ENCODE measurements at places on chromosomes 7 and 10. TPM values are rescaled to one million over a fixed set of nuclear protein-coding genes. Genes with fewer than 3 reads are reported as not detected.

The UNC5B gene
- 2.5 TPM for total RNA-seq

The CHRM2 gene
- total RNA-seq, result not detected

DNA sequence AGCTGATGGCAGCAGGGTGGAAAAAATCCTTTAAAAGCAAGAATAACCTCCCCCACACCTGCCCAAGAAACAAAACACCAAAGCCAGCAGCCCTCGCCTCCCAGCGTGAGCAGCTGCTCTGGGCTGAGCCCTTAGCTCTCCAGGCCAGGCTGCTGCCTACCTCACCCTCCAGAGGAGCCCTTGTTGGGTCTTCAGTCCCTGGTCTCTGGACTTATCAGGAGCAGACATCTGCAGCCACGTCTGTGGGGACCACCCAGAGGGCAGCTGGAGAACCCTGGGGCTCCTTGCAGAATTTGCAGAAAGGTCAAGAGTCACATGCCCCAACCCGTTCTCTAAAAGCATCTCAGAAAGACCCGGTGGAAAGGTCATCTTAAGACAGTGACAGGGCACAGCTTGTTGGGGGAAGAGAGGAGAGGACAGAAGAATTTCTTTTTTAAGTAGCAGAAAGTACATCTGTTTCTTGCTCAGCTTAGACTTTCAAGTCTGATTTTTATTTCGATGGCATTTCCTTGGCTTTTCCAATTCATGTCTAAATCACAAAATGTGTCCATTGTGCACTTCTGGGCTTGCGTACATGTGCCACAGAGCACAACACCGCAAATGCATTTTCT, 425.7 kb upstream of the NFE2L3 start:
- DNase-seq, result no peak
- no peaks in the 10 kb centered on the region for H3K27me3 ChIP-seq
- H3K27ac ChIP-seq, result no peak overlapping the region
- no peaks in the 10 kb centered on the region for H3K4me1 ChIP-seq
- H3K4me3 ChIP-seq, result no peak overlapping the region
- no peaks in the 10 kb centered on the region for H3K36me3 ChIP-seq

DNA sequence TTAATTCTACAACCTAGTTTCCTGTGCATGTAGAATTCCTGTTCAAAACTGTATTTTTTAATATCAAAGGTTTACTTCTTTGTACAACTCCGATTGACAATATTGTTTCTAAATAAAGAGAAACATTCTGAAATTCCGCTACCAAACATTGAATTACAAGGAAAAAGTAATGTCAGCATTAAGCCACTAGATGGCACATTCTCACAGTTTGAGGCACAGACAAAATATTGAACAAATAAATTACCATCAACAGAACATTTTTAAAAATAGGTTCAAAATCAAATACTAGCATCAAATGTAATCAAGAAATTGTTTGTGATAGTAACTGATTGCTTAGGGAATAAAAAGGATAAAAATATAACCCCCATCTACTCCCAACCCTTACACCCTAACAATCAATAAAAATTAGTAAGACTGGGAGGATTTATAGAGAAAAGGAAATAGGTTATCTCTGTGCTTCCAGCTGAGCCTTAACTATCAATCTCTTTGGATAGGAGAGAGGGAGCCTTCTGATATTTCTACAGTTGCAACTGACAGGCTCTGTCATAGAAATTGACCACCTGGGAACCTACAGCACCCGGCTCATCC, 86.6 kb upstream of the C7orf33 start:
- no peaks in the 10 kb centered on the region for H3K27me3 ChIP-seq
- no peak overlapping the region for H3K4me3 ChIP-seq
- peak; percentile 41 for DNase-seq
- no peak overlapping the region for H3K27ac ChIP-seq

GRCh38 chr7:155983176-155983815, 171.0 kb upstream of the SHH start:
- H3K27ac ChIP-seq, result no peak overlapping the region
- no peaks in the 10 kb centered on the region for H3K36me3 ChIP-seq

DNA sequence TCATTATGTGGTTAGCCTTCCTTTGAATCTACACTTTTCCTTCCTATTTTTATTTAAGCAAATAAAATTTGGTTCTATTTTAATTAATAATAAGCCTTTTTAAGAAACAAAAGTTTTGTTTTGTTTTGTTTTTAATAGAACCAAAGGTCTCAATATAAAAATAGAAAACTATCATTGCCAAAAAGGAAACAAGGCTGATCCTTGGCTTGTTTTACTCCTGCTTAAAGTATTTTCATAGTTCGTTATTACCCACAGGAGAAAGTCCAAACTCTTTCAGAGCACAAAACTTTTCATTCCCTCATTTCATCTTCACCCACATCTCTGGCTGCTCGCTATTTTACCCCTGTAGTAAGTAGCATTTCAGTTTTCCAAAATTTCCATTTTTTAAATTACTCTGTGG, 374.8 kb downstream of the SEMA3D start:
- no peak overlapping the region for H3K27ac ChIP-seq
- no peaks in the 10 kb centered on the region for H3K36me3 ChIP-seq
- H3K27me3 ChIP-seq, result no peaks in the 10 kb centered on the region
- peak; percentile 1 for DNase-seq

DNA sequence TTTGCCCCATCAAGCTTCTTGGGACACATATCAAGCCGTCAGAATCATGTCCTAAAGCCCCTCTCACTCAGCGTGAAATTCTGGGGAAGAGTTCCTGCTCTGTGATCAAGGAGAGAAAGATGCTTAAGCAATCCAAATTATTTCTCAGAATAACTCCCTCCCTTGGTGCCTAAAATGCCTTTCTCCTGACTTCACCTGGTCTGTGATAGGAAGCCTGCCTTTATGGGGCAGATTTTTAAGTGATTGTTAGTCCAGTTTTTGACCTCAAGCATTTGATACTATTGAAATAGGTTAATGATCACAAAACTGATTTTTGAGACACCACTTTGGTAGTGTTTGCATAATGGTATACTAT, 76.4 kb upstream of the MAGI2 start:
- no peak overlapping the region for H3K27ac ChIP-seq
- H3K4me1 ChIP-seq, result no peaks in the 10 kb centered on the region
- H3K27me3 ChIP-seq, result no peaks in the 10 kb centered on the region
- no peak overlapping the region for H3K4me3 ChIP-seq
- H3K36me3 ChIP-seq, result no peaks in the 10 kb centered on the region
- no peak for DNase-seq

DNA sequence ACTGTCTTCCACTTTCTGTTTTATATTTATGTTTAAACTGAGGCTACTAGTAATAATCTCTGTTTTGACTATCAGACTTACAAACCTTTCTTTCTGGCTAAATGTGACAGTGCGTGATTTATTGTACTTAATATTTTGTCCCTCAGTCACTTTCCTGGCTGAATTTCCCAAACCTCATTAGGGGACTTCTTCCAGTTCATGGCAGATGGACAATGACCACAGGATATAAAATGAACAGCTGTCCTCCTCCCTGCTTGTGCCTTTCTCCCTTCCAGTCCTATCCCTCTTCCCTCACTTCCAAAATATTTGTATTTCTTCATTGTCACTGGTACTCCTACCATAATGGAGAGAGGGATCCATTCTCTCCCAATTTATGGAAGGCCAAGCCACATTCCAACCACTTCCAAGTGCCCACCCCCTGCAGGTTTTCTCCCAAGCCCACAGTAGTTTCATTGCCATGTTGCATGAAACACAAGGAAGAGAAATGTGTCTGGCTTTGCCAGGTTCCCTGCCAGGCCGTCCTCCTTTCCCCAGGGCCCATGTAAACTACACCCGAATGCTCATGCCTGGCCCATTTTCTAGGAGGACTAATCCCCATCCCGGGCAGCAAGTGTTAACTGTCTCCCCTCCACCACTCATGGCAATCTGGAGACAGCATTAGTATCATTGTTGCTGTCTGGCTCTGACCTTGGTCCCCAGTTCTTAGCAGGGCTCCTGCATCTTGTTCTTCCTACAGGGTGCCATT, 269.5 kb upstream of the SLC26A5 start:
- no peak for DNase-seq
- H3K4me3 ChIP-seq, result no peak overlapping the region
- H3K36me3 ChIP-seq, result no peaks in the 10 kb centered on the region
- peaks cover 31% of the 10 kb centered on the region for H3K4me1 ChIP-seq

GRCh38 chr10:119761106-119761505, 35.3 kb downstream of the INPP5F start:
- H3K4me1 ChIP-seq, result peaks cover 14% of the 10 kb centered on the region
- no peak overlapping the region for H3K27ac ChIP-seq
- DNase-seq, result peak; percentile 64
- H3K4me3 ChIP-seq, result no peak overlapping the region
- no peaks in the 10 kb centered on the region for H3K36me3 ChIP-seq

GRCh38 chr7:45977256-45977780, 56.2 kb upstream of the IGFBP3 start:
- H3K27me3 ChIP-seq, result no peaks in the 10 kb centered on the region
- no peak overlapping the region for H3K4me3 ChIP-seq
- no peaks in the 10 kb centered on the region for H3K36me3 ChIP-seq
- H3K4me1 ChIP-seq, result peaks cover 12% of the 10 kb centered on the region
- DNase-seq, result no peak

GRCh38 chr7:51012569-51013217, 230.0 kb upstream of the GRB10 start:
- no peaks in the 10 kb centered on the region for H3K4me1 ChIP-seq
- no peaks in the 10 kb centered on the region for H3K36me3 ChIP-seq
- H3K4me3 ChIP-seq, result no peak overlapping the region
- no peak overlapping the region for H3K27ac ChIP-seq
- no peaks in the 10 kb centered on the region for H3K27me3 ChIP-seq
- DNase-seq, result no peak

- H3K27ac ChIP-seq, result no peak overlapping the region
- no peak for DNase-seq
- no peaks in the 10 kb centered on the region for H3K27me3 ChIP-seq
Observed at GRCh38 chr10:131061216-131061615, 250.3 kb downstream of the TCERG1L start.

- H3K27ac ChIP-seq, result no peak overlapping the region
- H3K4me1 ChIP-seq, result no peaks in the 10 kb centered on the region
- H3K27me3 ChIP-seq, result no peaks in the 10 kb centered on the region
- H3K36me3 ChIP-seq, result no peaks in the 10 kb centered on the region
- DNase-seq, result no peak
Observed at GRCh38 chr10:7054915-7055314, 355.9 kb downstream of the SFMBT2 start.

GRCh38 chr10:3720228-3721019, 64.6 kb downstream of the KLF6 start:
- H3K27ac ChIP-seq, result no peak overlapping the region
- H3K4me3 ChIP-seq, result no peak overlapping the region
- no peaks in the 10 kb centered on the region for H3K4me1 ChIP-seq
- peak; percentile 14 for DNase-seq

DNA sequence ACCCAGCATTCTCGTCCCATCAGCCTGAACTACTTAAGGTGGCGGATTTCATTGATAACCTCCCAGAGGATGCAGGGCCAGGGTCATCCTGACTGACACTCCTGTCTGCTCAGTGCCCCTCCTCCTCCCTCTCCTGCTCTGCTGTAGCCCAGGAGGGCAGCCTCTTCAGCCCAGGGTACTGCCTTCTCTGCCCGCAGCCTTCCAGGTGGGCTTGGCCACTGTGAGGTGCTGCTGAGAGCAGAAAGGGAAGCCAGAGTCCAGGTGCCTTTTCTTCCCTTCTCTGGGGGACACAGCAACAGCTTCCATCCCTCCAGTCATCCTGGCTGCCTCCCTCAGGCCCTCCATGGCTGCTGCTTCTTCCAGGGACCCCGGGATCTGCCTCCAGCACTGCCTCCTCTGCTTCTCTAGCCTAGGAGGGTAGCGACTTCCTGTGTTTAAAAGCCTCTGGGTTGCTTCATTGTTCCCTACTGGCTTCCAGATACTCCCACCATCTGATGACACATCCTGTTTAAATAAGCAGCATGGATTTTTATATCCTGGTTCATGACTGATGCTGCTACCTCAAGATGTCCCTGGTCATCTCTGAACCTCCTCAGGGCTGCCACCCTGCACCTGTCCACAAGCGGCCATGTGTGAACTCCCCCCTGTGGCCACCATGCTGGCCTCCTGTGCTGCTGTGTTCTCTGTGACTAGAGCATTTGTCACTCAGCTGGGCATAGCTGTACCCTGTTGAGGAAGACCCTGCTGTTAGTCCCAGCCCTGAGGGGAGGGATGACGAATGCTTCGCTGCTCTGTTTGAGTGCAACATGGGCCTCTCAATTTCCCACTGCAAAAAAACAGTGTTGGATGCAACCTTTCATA, 55.8 kb downstream of the AKR1C4 start:
- no peaks in the 10 kb centered on the region for H3K27me3 ChIP-seq
- no peak overlapping the region for H3K27ac ChIP-seq
- DNase-seq, result no peak
- H3K4me3 ChIP-seq, result no peak overlapping the region
- no peaks in the 10 kb centered on the region for H3K36me3 ChIP-seq

- H3K4me3 ChIP-seq, result no peak overlapping the region
- no peak overlapping the region for H3K27ac ChIP-seq
- H3K27me3 ChIP-seq, result no peaks in the 10 kb centered on the region
- no peak for DNase-seq
- H3K36me3 ChIP-seq, result peaks cover 7% of the 10 kb centered on the region
- H3K4me1 ChIP-seq, result peaks cover 8% of the 10 kb centered on the region
Observed at GRCh38 chr10:124696446-124697392, 47.5 kb downstream of the FAM53B start.

DNA sequence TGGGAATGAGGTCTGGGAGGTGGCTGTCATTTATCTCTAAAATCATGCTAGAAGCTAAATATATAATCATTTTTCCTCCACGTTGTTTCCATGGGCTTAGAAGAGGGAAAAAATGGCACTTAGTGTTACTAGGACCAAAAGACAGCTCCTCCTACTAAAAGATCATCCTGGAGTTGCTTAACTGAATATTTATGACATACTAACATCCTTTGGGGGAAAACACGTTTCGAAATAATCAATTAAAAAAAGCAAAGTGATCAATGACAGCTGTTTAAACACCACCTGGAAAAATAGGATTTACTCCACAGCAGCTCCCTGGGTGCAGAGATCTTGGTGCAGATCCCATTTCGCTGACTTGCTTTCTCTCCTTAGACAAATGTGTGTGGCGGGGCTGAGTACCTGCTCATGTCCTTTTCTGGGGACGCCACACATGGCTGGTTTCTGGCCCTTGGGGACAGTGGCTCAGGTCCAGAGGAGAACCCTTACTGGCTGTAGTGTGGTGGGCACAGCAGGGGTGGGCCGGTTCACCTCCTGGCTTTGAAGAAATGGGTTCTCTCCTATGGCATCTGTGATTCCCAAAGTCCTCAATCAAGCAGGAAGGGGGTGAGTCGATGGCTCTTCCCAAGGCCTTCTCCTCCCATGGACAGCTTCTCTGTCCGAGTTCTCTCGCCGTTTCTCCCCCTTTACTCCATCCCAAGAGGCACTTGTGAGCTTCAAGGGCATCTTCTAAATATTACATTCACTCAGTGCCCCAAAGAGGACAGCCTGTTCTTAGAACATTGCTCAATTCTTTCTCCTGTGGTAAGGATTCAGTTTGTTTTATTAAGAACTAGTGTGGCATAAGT, 156.4 kb upstream of the KLF14 start:
- H3K27me3 ChIP-seq, result no peaks in the 10 kb centered on the region
- H3K4me1 ChIP-seq, result peaks cover 85% of the 10 kb centered on the region
- peak overlapping the region; percentile 97 for H3K27ac ChIP-seq
- DNase-seq, result no peak
- H3K36me3 ChIP-seq, result peaks cover 8% of the 10 kb centered on the region
